Bronchial epithelial cell (primary cell): ENCODE measurements at places on chromosomes 6 and 20.

DNA sequence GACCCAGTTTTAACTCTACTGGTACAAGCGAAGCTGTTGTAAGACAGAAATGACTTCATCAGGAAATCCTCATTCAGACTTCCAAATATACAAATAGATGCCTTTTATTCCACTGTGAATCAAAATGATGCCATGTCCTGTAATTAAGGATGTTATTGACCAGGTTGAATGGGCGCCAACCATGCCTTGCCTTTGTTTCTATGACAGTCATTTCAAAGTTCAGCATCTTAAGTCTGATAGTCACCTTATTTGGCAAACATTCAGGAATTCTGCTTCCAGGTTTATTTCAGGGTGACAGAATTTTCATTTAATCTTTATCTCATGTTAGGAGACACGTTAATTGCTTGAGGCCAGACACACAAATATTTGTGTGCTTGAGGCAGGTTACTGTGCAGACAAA, 592.8 kb upstream of the JAG1 start:
- peak; percentile 63 for DNase-seq

DNA sequence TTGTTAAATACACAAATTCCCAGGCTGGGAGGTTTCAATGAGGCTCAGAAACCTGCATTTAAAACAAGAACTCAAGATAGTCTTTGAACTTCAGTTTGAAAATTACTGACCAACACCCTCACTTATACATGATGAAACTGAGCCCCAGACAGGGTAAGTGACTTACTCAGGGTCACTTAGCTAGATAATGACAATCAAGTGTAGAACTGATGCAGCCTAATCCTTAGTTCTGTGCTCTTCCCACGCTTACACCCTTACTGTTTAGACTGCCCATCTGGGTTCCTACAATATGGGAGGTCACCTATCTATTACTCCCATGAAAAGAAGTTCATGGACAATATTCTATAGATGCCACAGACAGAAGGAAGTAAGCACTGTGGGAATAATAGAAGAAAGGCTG, 24.5 kb upstream of the FAM135A start:
- no peak for DNase-seq

GRCh38 chr6:100271625-100272024, 193.1 kb downstream of the SIM1 start:
- DNase-seq, result no peak

DNA sequence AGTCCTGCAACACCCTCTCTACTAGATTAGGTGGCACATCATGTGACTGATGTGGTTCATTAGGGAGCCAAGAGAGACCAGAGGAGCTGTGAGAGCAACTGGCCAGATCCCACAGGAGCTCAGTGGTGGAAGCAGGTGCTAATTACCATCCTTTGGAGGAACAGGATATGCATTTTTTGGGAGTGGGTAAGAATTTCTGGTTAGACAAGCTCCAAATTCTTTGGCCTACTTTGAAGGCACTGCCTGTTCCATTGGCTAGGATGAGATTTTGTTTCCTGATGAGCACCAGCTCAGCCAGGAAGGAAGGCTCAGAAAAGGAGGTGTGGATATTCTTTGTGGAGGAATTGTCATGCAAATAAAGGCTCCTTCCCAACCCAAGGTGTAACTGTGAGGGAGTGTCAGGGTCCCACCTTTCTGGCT, 130.3 kb upstream of the BMP2 start:
- no peak for DNase-seq

DNA sequence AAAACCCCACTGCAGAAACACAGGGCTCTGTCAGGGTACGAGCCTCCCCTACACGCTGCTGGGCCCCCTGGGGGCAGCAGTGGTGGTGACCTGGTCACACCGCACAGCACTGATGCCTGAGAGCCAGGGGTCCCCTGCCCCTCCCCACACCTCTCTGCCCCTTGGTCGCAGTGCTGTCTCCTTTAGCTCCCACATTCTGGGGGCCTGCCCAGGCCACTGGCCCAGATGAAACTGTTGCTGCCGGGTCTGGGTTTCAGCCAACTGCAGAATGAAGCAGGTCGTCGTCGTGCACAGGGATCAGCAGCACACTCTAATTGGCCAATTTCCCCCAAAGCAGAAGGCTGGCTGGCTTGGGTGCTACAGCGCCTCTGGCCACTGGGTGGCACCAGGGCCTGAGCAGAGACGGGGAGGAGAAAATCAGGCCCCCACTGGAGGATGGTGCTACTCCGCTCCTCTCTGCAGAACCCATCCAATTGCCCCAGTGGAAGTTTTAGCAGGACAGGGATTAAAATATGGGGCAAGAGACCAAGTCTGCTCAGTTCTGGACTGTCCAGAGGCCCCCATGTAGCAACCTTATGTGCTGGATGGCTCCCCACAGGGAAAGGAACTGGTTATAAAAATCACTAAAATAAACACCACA, 26.1 kb downstream of the DIDO1 start:
- DNase-seq, result peak; percentile 64

- no peak for DNase-seq
Measured at GRCh38 chr6:80956898-80957297, 795.6 kb downstream of the TENT5A start.

- no peak for DNase-seq
Measured at GRCh38 chr20:46172455-46172854, 54.3 kb downstream of the CD40 start.

DNA sequence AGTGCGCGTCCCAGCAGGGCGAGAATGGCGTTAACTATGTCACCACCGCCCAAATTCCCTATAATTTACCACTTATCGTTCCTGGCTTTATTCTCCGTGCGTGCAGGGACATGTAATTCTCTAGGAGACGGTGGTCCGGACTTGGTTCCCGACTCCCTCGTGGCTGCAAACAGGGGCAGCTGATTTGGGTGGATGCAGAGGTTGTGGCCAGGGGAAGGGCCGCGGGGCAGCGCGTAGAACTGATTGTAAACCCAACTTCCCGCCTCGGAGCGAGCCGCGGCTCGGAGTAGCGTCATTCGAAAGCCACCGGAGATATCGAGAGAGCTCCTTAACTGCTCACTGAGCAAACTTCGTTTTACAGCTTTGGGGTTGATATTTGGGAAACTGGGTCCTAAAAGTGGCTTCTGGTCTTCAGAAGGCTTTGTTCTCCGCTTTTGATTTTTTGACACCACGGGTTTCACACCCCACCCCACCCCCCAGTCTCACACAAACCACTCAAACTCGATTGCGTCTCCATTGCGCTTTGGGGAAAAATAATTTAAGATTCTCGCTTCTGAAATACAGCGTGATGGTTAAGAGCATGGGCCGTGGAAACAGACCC, 17.5 kb upstream of the ZSCAN9 start:
- peak; percentile 31 for DNase-seq

DNA sequence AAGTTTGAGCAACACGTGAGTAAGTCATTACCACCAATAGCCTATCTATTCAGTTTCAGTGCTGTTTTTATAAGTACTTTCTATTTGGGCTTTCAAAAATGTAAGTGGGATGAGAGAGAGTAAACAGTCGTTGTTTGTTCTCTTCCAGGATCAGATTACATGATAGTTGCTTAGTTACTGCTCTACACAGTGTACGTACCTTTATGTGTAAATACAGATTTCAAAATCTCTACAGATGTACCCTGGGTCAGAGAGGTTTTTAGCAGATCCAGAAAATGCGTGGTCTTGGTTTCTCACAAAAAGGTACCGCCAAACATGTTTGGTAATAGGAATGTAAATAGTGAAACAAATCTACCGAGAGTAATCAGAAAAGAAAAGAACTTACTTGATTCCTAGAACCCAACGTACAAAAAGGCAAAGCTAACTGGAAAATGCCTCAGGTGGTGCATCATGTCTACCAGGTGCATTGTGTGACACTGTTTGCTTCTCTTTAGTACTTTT, 421.1 kb downstream of the BCKDHB start:
- DNase-seq, result peak; percentile 81

DNA sequence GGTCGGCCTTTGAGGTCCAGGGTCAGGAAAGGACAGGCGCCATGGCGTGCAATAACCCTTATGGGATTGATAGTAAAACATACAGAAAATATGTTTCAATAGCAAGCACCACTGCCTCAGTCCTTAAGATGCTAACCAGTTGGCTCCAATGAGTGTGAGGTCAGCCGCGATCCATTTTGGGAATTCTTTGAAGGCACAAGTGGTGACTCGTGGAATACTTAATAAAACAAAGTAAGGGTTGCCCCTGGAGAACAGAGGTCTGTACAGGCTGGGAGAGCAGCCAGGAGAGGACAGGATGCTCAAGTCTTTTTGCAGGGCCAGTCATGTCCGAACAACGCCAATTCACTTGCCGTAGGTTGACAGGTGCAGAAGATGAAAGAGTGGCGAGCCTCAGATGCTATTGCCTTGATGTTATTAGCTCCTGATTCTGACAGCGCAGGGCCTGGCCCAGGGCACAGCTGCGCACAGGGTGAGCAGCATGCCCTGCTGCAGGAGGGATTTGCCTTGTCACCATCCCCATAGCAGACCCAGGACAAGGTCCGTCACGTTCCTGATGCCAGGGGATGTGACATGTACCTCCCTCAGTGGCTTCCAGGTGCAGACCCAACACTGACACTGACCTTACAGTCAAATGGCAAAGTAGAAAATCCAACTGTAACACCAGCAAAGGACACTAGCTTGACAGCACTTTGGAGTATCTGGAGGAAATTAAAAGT, 21.8 kb downstream of the SYNDIG1 start:
- no peak for DNase-seq

- DNase-seq, result no peak
Measured at GRCh38 chr6:131918650-131919355, 32.4 kb downstream of the CCN2 start.

GRCh38 chr6:30557683-30557981, 537 bp downstream of the PRR3 start:
- no peak for DNase-seq

DNA sequence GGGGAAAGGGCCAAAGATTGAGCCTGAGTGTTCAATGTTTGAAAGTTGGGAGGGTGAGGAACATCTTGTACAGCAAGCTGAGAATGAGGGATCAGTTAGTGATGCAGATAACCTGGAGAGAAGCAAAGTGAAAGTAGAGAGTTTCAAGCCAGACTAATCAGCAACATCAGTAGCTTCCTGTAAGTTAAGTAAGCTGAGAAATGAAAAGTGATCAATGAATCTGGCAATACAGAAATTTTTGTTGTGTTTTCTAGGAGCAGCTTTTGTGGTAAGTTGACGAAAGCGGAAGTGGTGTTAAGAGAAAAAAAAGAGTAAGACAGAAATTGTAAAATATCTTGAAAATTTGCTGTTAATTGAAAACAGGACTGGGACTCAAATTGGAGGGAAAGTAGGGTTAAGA, 855.5 kb upstream of the MAP3K7 start:
- DNase-seq, result no peak

DNA sequence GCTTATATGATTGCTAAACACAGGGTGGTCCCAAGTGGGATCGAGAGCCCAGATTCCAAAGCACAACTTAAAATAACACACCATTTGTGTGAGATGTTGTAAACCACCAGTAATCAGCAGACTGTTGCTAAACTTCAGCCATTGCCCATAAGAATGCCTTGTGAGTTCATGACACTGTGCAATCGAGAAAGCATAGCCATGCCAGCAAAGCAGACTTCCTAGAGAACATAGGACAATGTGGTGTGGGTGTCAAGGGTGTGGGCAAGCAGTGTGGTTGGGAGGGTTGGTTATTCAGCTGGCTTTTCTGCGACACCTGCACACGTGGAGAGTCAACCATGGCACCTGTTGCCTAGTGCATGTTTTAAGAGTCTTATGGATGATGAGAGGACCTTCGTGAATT, 16.1 kb upstream of the CALHM6 start:
- DNase-seq, result no peak

- DNase-seq, result no peak
Measured at GRCh38 chr6:50198245-50198644, 148.5 kb upstream of the DEFB112 start.

DNA sequence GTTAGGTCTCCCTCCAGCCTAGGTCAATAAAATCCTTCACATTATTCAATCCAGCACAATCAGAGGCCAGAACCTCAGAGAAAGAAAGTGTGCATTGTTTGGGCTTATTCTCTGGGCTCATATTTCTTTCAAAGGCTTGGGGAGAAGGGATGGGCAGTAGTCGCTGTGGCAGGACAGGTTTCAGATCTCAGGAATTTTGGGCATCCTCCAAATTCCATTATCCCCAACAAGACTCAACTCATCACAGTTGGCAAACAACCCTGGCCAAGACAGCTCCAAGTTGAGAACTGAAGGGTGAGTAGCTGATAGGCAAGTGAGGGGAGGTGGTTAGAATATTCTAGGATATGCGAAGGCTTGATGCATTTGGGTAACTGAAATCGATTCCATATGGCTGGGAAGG, 27.2 kb upstream of the CHD6 start:
- DNase-seq, result peak; percentile 78

DNA sequence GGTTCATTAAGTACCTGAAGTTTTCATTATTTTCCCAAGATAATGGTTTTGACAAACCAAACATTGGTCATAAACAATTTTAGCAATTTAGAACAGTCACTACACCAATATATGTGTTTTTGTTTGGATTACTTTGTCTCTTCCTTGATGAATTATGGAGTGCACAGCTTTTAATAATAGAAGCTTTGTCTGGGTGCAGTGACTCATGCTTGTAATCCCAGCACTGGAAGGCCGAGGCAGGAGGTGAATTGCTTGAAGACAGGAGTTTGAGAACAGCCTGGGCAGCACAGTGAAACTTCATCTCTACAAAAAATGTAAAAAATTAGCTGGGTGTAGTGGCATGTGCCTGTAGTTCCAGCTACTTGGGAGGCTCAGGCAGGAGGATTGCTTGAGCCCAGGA, 89.4 kb upstream of the ANKEF1 start:
- DNase-seq, result peak; percentile 56

GRCh38 chr6:28695715-28696114, 170.0 kb downstream of the GPX5 start:
- DNase-seq, result peak; percentile 36

GRCh38 chr6:14676977-14677781, 559.6 kb downstream of the CD83 start:
- no peak for DNase-seq

DNA sequence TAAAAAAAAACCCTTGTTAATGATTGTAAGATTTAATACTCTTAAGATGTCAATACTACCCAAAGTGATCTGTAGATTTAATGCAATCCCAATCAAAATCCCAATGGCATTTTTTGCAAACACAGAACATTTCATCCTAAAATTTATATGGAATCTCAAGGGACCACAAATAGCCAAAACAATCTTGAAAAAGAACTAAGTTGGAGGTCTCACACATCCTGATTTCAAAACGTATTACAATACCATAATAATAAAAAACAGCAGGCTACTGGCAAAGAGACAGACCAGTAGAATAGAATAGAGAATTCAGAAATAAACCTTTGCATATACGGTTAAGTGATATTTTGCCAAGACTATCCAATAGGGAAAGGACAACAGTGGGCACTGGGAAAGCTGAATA, 331.9 kb upstream of the JARID2 start:
- DNase-seq, result no peak
